Lower leg skin (tissue), 4 donors: ENCODE measurements at places on chromosomes 7 and 10. TPM values are rescaled to one million over a fixed set of nuclear protein-coding genes. Genes with fewer than 3 reads are reported as not detected.

The ACTL6B gene
- not detected for total RNA-seq

The FRAT1 gene
- 8.2 TPM for total RNA-seq

The ANKRD30A gene
- total RNA-seq, result 0.11 TPM

The FANK1 gene
- total RNA-seq, result 7.8 TPM

The CALHM3 gene
- total RNA-seq, result not detected

The NRAP gene
- total RNA-seq, result not detected

The FAM20C gene
- total RNA-seq, result 19.8 TPM

The NEUROG3 gene
- not detected for total RNA-seq

The TRPV6 gene
- 10.6 TPM for total RNA-seq

The SFTPA1 gene
- not detected for total RNA-seq

The DRGX gene
- total RNA-seq, result not detected

The CHST15 gene
- total RNA-seq, result 29.8 TPM

The FAM24A gene
- total RNA-seq, result not detected

The CACNA2D1 gene
- 12.8 TPM for total RNA-seq

The FGL2 gene
- total RNA-seq, result 8.8 TPM

The MRC1 gene
- 9.3 TPM for total RNA-seq
